CD8-positive, alpha-beta memory T cell (primary cell): ENCODE measurements at places on chromosomes 7 and 10. TPM values are rescaled to one million over a fixed set of nuclear protein-coding genes. Genes with fewer than 3 reads are reported as not detected.

ENTPD1 gene
- 7.1 TPM for total RNA-seq

DLG5 gene
- total RNA-seq = 1.7 TPM

AS3MT gene
- 0.44 TPM for total RNA-seq

GRCh38 chr10:1006573-1006972, 18.3 kb downstream of the GTPBP4 start:
- H3K36me3 ChIP-seq = peaks cover 78% of the 10 kb centered on the region
- H3K27me3 ChIP-seq = no peaks in the 10 kb centered on the region
- no peak overlapping the region for H3K27ac ChIP-seq
- no peak overlapping the region for H3K4me3 ChIP-seq
- H3K4me1 ChIP-seq = no peaks in the 10 kb centered on the region
- no peak for DNase-seq

DNA sequence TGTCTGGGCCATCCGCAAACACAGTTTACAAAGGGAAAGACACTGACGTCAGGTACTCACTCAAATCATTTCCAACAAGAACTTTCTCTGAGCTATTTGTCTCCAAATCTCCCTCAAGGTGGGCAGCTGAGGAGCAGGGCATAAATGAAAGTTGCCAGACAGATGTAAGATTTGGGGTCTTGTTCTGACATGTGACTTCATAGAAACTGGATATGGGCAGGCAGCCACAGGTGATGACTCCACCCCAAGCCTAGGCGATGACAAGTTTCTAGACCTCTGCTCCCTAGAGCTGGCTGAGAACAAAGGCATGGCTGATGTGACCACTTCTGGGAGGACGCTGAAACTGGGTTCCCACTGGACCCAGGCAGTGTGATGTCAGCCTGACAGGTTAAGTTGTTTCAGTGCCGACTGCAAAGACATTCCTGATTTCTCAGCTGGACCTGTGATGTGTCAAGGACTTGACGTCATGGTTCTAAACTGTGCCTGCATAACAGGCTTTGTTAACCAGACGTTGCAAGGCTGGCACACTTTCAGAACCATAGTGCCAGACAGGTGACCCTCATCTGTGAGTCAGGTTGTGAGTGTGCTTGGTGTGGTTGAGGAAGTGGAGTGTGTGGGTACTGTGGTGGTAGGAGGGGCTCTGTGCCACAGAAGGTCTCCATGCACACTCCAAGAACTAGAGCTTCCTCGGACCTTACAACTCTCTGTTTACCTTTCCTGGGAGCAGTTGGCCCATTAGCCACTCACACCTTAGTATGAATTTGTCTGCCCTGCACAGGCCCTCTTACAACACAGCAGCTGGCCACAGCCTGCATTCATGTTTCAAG, 39.9 kb upstream of the EBF3 start:
- no peak overlapping the region for H3K4me3 ChIP-seq
- DNase-seq = no peak
- H3K27ac ChIP-seq = no peak overlapping the region

- DNase-seq = no peak
- H3K4me3 ChIP-seq = no peak overlapping the region
- no peaks in the 10 kb centered on the region for H3K27me3 ChIP-seq
- H3K27ac ChIP-seq = no peak overlapping the region
- H3K4me1 ChIP-seq = no peaks in the 10 kb centered on the region
Measured at GRCh38 chr10:105964009-105964408, 1200.5 kb downstream of the SORCS1 start.

GRCh38 chr7:5414916-5415315, 8.7 kb downstream of the TNRC18 start:
- DNase-seq = no peak
- peaks cover 23% of the 10 kb centered on the region for H3K27me3 ChIP-seq
- no peak overlapping the region for H3K4me3 ChIP-seq
- no peaks in the 10 kb centered on the region for H3K36me3 ChIP-seq

GRCh38 chr10:5748394-5748803, 63.8 kb downstream of the TASOR2 start:
- no peak for DNase-seq
- peaks cover 30% of the 10 kb centered on the region for H3K36me3 ChIP-seq

- H3K4me3 ChIP-seq = peak overlapping the region; percentile 49
- DNase-seq = peak; percentile 6
- H3K27ac ChIP-seq = no peak overlapping the region
- H3K36me3 ChIP-seq = no peaks in the 10 kb centered on the region
Measured at GRCh38 chr10:6200734-6201515, 1.8 kb upstream of the PFKFB3 start.

DNA sequence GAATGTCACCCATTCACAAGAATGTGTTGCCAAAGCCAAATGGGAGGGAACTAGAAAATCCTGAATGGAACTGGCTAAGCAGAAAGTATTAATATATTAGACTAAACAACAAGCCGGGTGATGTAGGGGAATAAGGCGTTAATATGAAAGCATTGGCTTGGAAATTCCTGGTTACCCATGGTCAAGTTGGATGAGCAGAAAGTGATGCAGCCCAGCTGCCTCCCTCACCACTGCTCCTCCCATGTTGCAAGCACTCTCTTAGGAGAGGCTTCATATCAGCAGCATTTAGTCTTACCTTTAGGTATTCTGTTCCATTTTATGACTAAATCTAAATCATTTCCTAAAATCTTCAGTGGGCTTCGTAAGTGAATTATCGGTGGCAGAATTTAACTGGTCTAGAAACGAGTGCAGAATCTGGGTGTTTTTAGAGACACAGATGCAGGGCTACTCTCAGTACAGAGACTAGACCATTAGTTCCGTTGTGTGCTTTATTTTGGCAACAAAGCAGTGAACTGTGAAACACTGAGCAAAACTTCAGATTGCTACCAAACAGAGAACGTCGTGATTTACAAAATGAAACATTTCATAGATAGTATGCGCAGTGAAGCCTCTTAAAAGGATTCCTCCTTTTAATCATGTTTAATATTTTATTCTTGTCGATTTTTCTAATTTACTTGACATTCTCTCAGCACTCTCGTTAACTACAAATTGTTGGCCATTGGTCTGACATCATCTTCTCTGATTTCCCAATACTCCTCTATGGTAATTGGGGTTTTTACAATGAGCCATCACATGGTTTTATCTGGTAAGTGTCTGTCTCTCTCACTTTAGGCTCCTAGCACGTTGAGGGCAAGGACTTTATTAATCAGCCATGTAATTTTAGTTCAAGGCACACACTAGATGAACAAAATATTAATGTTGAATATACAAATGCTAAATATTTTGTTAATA, 22.0 kb upstream of the HGF start:
- no peak overlapping the region for H3K27ac ChIP-seq
- H3K4me1 ChIP-seq = no peaks in the 10 kb centered on the region
- H3K36me3 ChIP-seq = no peaks in the 10 kb centered on the region
- H3K4me3 ChIP-seq = no peak overlapping the region

- no peak overlapping the region for H3K27ac ChIP-seq
- DNase-seq = no peak
- H3K4me1 ChIP-seq = no peaks in the 10 kb centered on the region
- no peak overlapping the region for H3K4me3 ChIP-seq
Measured at GRCh38 chr7:20647908-20648776, 32.7 kb downstream of the ABCB5 start.

DNA sequence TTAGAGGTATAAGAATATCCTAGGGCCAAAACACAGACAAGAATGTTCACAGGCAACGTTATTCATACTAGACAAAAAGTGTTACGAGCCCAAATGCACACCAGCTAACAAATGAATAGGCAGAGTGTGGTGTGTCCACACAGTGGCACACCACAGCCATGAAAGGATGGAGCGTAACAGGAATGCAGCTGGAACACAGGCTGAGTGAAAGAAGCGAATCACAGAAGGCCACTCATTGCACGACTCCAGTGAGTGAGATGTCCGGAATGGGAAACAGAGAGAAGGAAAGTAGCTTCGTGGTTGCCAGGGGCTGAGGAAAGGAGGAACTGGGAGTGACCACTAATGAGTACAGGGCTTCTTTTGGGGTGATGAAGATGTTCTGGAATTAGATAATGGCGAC, 198.8 kb downstream of the TNS3 start:
- no peaks in the 10 kb centered on the region for H3K36me3 ChIP-seq
- no peak overlapping the region for H3K4me3 ChIP-seq
- no peak for DNase-seq

DNA sequence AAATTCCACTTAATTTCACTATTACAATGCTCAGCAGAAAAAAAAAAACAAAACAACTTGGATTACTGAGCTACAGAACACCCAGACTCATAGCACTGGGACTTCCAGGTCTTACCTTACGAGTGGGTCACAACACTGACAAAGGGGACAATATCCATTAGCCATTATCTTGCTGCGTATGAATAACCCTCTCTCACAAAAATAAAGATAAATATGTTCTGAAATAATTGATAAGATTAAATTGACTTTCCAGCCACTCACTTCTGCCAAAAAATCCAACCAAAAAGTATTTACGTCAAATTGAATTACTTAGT, 128.7 kb downstream of the PKD1L1 start:
- H3K36me3 ChIP-seq = no peaks in the 10 kb centered on the region
- H3K4me1 ChIP-seq = no peaks in the 10 kb centered on the region
- no peak for DNase-seq
- no peak overlapping the region for H3K27ac ChIP-seq

GRCh38 chr7:341841-342638, 52.1 kb downstream of the FOXL3 start:
- no peak for DNase-seq
- no peaks in the 10 kb centered on the region for H3K36me3 ChIP-seq
- H3K27me3 ChIP-seq = no peaks in the 10 kb centered on the region
